ENCODE measurements at places on chromosomes 6 and 20.
A peak's percentile ranks its signal among the peaks of the same experiment; 100 is the strongest.

GRCh38 chr6:25250878-25251277, 28.3 kb upstream of the CARMIL1 start:
- H3K4me3 ChIP-seq, result no peak overlapping the region
- H3K36me3 ChIP-seq, result no peaks in the 10 kb centered on the region
- peaks cover 22% of the 10 kb centered on the region for H3K4me1 ChIP-seq

- H3K27me3 ChIP-seq, result no peaks in the 10 kb centered on the region
- H3K4me1 ChIP-seq, result no peaks in the 10 kb centered on the region
- H3K27ac ChIP-seq, result no peak overlapping the region
- H3K4me3 ChIP-seq, result no peak overlapping the region
- peak; percentile 1 for DNase-seq
- peaks cover 24% of the 10 kb centered on the region for H3K36me3 ChIP-seq
These were observed 9.0 kb downstream of the NPEPL1 start for GRCh38 chr20:58701431-58702160.

GRCh38 chr6:108163267-108163643, 2.6 kb upstream of the NR2E1 start:
- H3K27ac ChIP-seq, result no peak overlapping the region
- peaks cover 27% of the 10 kb centered on the region for H3K4me1 ChIP-seq
- peaks cover 85% of the 10 kb centered on the region for H3K27me3 ChIP-seq
- DNase-seq, result no peak
- no peaks in the 10 kb centered on the region for H3K36me3 ChIP-seq
- H3K4me3 ChIP-seq, result no peak overlapping the region

GRCh38 chr20:24098886-24099285, 110.3 kb upstream of the GGTLC1 start:
- H3K27ac ChIP-seq, result no peak overlapping the region
- H3K4me3 ChIP-seq, result no peak overlapping the region
- DNase-seq, result peak; percentile 15
- no peaks in the 10 kb centered on the region for H3K36me3 ChIP-seq
- H3K27me3 ChIP-seq, result no peaks in the 10 kb centered on the region

- no peaks in the 10 kb centered on the region for H3K4me1 ChIP-seq
- H3K27ac ChIP-seq, result no peak overlapping the region
- H3K27me3 ChIP-seq, result no peaks in the 10 kb centered on the region
These were observed 25.5 kb upstream of the NOL4L start for GRCh38 chr20:32610472-32611218.

DNA sequence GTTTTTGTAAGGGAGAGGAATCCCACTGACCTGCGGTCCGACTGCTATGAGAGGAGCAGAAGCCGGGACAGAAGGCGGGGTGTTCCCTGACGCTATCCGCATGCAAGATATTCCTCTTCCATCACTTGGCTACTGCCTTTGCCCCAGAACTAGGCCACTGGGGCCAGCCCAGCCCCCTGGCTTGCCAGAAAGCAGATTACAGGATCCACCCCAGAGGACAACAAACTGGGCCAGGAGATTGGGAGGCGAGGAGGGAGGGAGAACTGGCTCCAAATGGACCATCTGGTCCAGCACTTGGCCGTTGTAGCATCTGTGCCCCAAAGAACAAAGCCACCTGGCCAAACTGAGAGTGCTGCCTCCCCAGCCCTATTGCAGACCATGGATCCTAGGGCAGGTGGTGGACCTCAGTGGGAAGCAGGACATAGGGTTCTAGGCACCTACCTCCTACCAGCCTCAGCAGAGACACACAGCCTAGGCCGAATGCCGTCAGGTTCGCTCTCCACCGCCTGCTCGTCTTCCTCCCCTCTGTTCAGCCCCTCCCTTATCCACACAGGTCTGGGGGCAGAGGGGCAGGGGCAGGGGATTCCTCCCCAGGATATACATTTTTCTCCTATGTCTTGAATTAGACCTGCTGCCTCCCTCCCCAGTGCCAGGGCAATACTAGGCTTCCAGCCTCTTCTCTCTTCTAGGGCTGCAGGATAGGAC, 4.0 kb downstream of the MDGA1 start:
- no peak for DNase-seq
- H3K4me1 ChIP-seq, result peaks cover 23% of the 10 kb centered on the region
- no peaks in the 10 kb centered on the region for H3K36me3 ChIP-seq
- H3K4me3 ChIP-seq, result no peak overlapping the region
- peaks cover 40% of the 10 kb centered on the region for H3K27me3 ChIP-seq

- H3K36me3 ChIP-seq, result no peaks in the 10 kb centered on the region
- no peaks in the 10 kb centered on the region for H3K27me3 ChIP-seq
- no peak overlapping the region for H3K27ac ChIP-seq
- peaks cover 10% of the 10 kb centered on the region for H3K4me1 ChIP-seq
These were observed 51.5 kb upstream of the ADTRP start for GRCh38 chr6:11830105-11830504.

- no peak overlapping the region for H3K27ac ChIP-seq
- no peaks in the 10 kb centered on the region for H3K36me3 ChIP-seq
- peak; percentile 22 for DNase-seq
- no peaks in the 10 kb centered on the region for H3K27me3 ChIP-seq
- H3K4me1 ChIP-seq, result no peaks in the 10 kb centered on the region
- no peak overlapping the region for H3K4me3 ChIP-seq
These were observed 53.8 kb downstream of the PCNA start for GRCh38 chr20:5065879-5066383.

- H3K27ac ChIP-seq, result no peak overlapping the region
- no peak overlapping the region for H3K4me3 ChIP-seq
- peaks cover 34% of the 10 kb centered on the region for H3K36me3 ChIP-seq
- H3K27me3 ChIP-seq, result no peaks in the 10 kb centered on the region
- no peaks in the 10 kb centered on the region for H3K4me1 ChIP-seq
- DNase-seq, result no peak
These were observed 28.6 kb downstream of the ORC3 start for GRCh38 chr6:87618531-87618930.

DNA sequence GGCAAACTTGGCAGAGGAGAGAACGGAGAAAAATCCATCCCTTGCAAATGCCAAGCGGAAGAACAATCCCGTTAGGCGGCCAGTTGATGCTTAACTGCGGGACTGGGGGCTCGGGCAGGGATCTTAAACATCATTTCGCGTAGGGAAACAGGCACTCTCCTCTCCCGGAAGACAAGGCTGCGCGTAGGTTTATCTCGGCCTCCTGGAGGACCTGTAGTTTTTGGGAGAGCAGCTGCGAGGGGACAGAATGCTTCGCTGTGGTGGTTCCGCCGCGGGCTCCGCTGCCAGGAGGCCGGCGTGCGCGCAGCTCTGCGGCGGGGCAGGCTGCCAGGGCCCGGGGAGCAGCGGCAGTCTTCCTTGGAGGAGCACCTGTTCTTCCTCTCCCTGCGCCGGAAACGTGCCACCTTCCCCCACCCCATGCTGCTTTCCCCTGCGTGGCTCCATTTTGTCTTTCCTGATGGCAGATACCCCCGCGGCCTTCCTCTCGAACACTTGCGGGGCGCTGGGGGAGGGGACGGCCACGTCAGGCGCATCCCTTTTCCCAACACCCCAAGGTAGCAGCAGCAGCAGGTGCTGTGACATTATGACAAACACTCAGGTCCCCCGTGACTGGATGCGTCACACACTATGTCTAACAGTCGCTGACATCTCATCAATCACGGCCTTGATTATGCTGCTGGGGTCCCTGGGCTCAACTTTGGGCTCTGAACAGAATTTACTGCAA, 230.7 kb upstream of the BTBD3 start:
- H3K36me3 ChIP-seq, result no peaks in the 10 kb centered on the region
- peaks cover 4% of the 10 kb centered on the region for H3K4me1 ChIP-seq
- peak; percentile 4 for DNase-seq
- peaks cover 16% of the 10 kb centered on the region for H3K27me3 ChIP-seq
- no peak overlapping the region for H3K4me3 ChIP-seq
- no peak overlapping the region for H3K27ac ChIP-seq

GRCh38 chr6:77561768-77562314, 91.0 kb upstream of the MEI4 start:
- no peaks in the 10 kb centered on the region for H3K4me1 ChIP-seq
- H3K27ac ChIP-seq, result no peak overlapping the region
- H3K27me3 ChIP-seq, result no peaks in the 10 kb centered on the region
- H3K4me3 ChIP-seq, result no peak overlapping the region
- H3K36me3 ChIP-seq, result no peaks in the 10 kb centered on the region

GRCh38 chr6:35038076-35038475, 103.1 kb downstream of the TCP11 start:
- DNase-seq, result no peak
- peaks cover 3% of the 10 kb centered on the region for H3K36me3 ChIP-seq
- H3K4me1 ChIP-seq, result no peaks in the 10 kb centered on the region
- no peaks in the 10 kb centered on the region for H3K27me3 ChIP-seq
- no peak overlapping the region for H3K27ac ChIP-seq
- no peak overlapping the region for H3K4me3 ChIP-seq

DNA sequence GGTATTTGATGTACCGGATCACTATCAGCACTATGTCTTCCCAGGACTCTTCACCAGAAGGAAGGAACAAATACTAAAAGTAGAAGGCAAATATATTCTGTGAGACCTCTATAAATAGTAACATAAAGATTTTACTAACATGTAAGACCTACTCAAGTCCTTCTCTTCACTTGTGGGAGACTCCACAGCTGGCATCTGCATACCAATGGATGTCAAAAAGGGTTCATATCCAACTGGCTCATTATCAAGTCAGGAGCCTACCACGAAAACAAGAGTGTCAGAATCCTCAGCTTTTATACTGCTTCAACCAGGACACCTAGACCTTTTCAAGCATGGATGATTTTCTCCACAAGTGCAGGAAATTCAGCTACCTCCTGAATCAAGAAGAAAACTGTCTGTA, 20.0 kb upstream of the MARCKS start:
- H3K4me3 ChIP-seq, result no peak overlapping the region
- H3K27me3 ChIP-seq, result peaks cover 4% of the 10 kb centered on the region
- no peaks in the 10 kb centered on the region for H3K4me1 ChIP-seq
- H3K27ac ChIP-seq, result no peak overlapping the region
- H3K36me3 ChIP-seq, result no peaks in the 10 kb centered on the region
- no peak for DNase-seq

GRCh38 chr20:50815162-50815989, 20.5 kb downstream of the BCAS4 start:
- H3K27me3 ChIP-seq, result no peaks in the 10 kb centered on the region
- peak overlapping the region; percentile 60 for H3K4me3 ChIP-seq
- H3K36me3 ChIP-seq, result peaks cover 14% of the 10 kb centered on the region
- peaks cover 28% of the 10 kb centered on the region for H3K4me1 ChIP-seq
- peak overlapping the region; percentile 71 for H3K27ac ChIP-seq
- peak; percentile 57 for DNase-seq

- peaks cover 41% of the 10 kb centered on the region for H3K36me3 ChIP-seq
- no peaks in the 10 kb centered on the region for H3K27me3 ChIP-seq
- H3K4me1 ChIP-seq, result peaks cover 66% of the 10 kb centered on the region
- H3K27ac ChIP-seq, result peak overlapping the region; percentile 94
These were observed 1.7 kb upstream of the DYNLT1 start for GRCh38 chr6:158646023-158646910.

DNA sequence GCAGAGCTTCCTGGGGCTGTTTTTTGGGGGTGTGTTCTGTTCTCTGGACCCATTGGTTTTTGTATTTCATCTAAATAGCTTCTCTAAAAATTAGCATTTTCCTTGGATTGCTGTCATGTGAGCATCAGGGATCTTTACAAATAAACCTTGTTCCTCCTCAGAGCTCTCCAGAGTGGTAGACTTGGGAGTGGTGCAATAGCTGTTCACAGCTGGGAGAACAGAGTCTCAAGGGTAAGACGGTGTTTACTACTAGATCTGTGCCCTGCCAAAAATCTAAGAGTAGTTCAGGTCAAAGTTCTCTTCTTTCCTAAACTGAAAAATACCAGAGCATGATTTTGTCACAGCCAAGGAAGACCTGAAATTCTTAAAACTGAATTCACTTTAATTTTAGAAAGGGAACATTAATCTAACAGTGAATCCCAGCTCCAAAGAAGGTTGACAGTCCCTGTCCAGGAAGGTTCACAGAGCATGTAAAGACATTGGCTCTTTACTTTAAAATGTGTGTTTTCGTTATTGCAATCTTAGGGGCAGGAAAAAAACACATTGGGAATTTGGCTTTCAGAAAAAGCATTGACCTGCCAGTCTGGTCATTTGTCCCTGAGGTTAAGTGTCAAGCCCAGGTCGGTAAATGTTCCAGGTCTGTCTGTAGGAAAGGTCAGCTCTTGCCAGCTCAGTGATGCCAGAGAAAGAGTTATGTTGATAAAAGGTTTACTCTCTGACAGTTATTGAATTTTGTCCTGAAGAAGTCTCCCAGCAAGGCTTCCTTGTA, 43.3 kb downstream of the VAPB start:
- peaks cover 37% of the 10 kb centered on the region for H3K4me1 ChIP-seq
- H3K27me3 ChIP-seq, result no peaks in the 10 kb centered on the region
- DNase-seq, result no peak
- H3K27ac ChIP-seq, result no peak overlapping the region
- no peak overlapping the region for H3K4me3 ChIP-seq

- H3K4me3 ChIP-seq, result no peak overlapping the region
- no peaks in the 10 kb centered on the region for H3K36me3 ChIP-seq
- peaks cover 2% of the 10 kb centered on the region for H3K27me3 ChIP-seq
These were observed 185.5 kb upstream of the NRSN1 start for GRCh38 chr6:23940466-23940865.

DNA sequence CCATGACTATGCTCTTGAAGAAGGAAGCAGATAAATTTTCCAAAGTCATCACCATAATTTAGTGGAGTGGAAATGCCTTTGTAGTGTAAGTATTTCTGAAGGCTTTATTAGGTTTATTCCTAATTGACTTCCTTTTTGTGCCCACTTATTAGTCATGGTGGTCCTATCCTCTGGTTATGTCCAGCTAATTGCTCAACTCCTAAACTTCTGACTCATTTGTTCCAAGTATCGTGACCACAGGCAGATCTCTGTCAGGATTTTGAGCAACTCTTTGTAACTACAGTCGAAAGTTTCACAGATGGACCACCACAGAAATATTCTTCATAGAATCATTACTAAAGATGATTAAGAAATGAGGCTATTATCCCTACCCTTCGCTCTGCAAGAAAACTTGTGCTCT, 315.6 kb upstream of the PTCHD4 start:
- no peaks in the 10 kb centered on the region for H3K4me1 ChIP-seq
- no peak overlapping the region for H3K4me3 ChIP-seq
- H3K36me3 ChIP-seq, result no peaks in the 10 kb centered on the region
- H3K27me3 ChIP-seq, result no peaks in the 10 kb centered on the region
- H3K27ac ChIP-seq, result no peak overlapping the region

GRCh38 chr6:93639126-93639525, 219.8 kb upstream of the EPHA7 start:
- H3K27me3 ChIP-seq, result no peaks in the 10 kb centered on the region
- H3K27ac ChIP-seq, result no peak overlapping the region
- no peak overlapping the region for H3K4me3 ChIP-seq
- no peak for DNase-seq

GRCh38 chr6:155528982-155529453, 73.4 kb upstream of the NOX3 start:
- H3K4me3 ChIP-seq, result no peak overlapping the region
- no peak for DNase-seq
- peaks cover 21% of the 10 kb centered on the region for H3K4me1 ChIP-seq
- no peaks in the 10 kb centered on the region for H3K27me3 ChIP-seq

DNA sequence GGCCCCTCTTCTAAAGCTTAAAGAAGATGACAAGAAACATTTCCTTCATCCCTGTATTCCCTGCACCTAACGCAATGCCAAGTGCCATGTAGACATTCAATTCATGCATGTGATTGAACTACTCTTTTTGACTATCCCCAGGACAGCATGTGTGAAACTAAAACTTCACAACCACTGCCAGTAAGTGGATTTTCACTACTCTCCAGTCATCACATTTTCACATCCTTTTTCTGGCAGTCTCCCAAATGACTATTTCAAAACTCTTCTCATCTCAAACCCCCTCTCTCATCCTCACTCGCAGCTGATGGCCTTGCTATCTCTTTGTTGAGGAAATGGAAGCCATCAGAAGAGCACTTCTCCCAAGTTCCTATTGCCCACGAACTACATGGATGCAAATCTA, 122.6 kb downstream of the OPRM1 start:
- DNase-seq, result peak; percentile 31
- H3K27me3 ChIP-seq, result no peaks in the 10 kb centered on the region
- peaks cover 27% of the 10 kb centered on the region for H3K36me3 ChIP-seq
- no peak overlapping the region for H3K4me3 ChIP-seq
- H3K4me1 ChIP-seq, result peaks cover 51% of the 10 kb centered on the region

Data from activated CD4-positive, alpha-beta T cell treated with anti-CD3 and anti-CD28 coated beads for 36 hours (primary cell).